DMS 273 treated with DMSO at 0.1 percent for 48 hours (cell line): ENCODE measurements at places on chromosomes 1 and 21.

GRCh38 chr1:154304664-154305337 is 16.1 kb upstream of the AQP10 start:
- DNase-seq, result no peak

GRCh38 chr1:83746234-83746633 is 252.7 kb downstream of the TTLL7 start:
- no peak for DNase-seq

DNA sequence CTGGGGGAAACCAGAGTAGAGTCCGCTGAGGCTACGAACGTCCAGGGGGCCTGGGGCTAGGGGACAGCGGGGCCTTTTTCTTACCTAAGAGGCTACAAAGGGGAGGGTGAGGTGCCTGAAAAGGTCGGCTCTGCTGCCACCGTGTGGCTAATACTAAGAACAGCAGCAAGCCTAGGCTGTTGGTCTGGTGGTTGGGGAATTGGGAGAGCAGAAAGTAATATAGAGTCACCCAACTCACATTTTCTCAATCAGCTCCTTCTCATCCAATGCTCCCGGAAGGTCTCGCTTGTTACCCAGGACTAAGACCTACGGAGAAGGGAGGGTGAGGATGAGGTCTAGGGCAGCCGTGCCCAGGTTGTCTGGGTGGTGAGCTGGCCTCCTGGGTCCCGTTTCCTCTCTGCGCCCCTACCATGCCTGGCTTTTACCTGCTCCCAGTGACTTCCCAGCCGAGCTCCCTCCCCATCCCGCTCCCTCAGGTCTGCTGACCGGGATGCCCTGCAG is 9.3 kb downstream of the ARL8A start:
- DNase-seq, result peak; percentile 46

DNA sequence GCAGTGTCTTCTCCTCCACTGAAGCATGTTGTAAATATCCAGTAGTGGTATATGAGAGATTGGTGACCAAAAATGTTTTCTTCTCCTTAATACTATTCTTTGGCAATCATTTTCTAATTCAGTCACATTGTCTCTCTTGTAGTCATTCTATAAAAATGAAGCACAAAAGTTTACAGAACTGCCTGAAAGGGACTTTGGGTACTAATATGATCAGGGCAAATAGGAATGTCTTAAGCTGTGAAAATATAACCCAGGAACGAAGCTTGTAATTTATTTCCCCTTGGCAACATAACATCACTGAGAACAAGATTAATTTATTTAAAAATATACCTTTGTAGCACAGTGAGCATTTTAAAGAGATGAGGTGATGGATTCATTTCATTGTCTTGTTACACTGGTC is 4.9 kb downstream of the B3GALT2 start:
- DNase-seq, result no peak

DNA sequence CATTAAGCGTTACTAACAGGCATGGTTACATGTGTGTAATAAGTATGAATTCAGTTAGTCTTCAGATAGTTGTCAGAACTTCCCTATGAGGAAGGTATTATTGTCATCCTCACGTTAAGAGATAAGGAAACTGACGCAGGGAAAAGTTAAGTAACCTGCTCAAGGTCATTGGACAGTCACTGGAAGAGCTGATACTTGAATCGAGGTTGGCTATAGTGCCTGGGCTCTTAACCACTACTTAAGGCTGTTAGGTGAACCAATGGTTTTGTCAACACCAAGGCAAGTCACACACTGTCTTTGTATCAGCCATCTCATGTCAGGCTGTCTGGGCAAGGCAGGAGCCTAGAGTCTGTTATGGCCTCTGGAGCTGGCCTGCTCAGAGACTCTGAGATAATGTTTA is 16.2 kb downstream of the MFSD2A start:
- DNase-seq, result no peak

- no peak for DNase-seq
These were observed 27.0 kb downstream of the NAV1 start for GRCh38 chr1:201565771-201566528.

DNA sequence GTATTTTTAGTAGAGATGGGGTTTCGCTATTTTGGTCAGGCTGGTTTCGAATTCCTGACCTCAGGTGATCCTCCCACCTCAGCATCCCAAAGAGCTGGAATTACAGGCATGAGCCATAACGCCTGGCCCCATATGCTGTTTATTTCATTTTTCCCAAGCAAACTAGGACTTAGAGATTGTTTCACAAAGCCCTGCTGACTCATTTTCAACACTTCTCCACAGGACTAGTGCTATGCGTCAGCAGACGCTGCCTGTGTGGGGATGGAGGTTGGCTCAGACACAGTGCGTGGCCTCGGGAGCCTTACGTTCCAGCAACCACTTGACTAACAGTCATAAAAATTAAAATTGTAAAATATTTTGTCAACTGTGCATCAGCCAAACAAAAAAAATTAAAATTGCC is 22.7 kb downstream of the PKNOX1 start:
- no peak for DNase-seq

DNA sequence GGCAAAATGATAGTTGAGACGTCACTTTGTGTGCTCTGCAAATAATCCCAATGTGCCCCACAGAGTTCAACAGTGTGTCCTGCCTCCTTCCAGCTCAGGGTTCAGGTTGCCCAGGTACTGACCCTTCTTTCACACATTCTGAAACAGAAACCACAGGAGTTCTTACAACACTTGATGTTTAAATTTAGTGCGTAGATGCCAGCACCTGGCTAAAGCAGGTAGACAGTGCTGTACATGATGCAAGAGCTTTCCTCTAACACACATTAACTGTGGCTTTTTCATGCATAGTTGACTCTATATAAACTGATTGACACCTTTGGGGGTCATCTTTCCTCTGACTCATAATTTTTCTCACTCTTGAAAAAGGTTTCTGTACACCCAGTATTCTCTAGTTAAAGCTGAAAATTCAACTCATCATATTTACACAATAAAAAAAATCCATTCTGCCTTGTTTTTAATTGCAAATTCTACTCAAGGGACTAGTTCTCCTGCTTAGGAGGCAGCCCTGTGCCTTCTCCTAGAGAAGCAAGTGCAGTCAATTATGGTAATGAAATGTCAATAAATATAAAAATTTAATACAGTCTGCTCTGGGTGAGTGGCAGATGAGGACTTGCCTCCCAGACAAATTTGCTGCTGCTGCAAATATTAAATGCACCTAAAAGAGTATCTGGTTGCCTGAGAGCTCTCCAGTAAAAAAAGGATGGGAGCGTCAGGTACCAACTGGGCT is 91.4 kb downstream of the NR5A2 start:
- no peak for DNase-seq

GRCh38 chr1:2819429-2819828 is 17.9 kb upstream of the TTC34 start:
- no peak for DNase-seq

DNA sequence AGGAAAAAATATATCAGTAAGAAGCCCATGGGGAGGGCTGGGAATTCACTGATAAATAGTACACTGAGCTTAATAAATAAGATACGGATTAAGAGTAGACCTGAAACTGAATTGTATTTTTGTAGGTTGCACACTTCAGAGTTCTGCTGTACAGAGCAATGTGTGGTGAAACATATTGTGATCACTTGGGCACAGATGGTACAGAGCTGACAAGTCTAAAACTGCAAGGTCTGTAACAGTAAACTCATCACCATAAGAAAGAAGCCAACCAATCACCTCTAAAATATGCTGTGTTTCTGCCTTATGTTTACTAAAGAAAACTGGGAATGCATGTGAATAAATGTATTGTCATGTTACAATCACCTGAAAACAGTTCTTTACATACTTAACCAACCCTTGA is 360.7 kb downstream of the MRPL39 start:
- DNase-seq, result no peak

DNA sequence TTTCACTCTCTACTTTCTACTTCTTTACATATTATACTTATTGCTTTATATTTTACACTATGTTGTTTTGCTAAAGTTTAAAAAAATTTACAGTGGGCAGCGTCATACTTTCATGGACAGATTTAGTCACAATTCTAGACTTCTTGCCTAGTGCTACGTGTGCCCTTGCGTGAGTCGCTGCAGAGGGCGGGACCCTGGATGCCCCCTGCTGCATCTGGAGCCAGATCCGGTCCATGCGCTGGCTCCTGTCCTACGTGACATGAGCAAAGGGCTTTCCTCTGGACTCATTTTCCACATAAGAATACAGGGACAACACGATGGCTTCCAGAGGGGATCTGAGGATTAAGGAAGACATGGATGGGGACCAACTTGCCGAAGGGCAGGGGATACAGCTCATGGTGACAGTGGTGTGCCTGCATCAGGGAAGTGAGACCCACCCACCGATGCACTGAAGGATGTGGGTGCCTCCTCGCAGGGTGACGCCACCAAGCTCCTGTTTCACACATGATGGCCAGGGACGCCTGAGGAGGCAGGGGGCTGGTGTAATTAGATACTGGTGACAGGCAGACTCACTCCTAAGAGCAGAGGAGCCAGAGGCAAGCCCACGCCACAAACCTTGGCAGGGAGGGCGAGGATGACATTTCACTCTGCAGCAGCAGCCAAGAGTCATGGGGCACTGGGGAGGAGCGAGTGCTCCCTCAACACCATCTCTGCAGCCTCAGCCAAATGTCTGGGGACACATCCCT is 86.6 kb downstream of the DMRTB1 start:
- no peak for DNase-seq

DNA sequence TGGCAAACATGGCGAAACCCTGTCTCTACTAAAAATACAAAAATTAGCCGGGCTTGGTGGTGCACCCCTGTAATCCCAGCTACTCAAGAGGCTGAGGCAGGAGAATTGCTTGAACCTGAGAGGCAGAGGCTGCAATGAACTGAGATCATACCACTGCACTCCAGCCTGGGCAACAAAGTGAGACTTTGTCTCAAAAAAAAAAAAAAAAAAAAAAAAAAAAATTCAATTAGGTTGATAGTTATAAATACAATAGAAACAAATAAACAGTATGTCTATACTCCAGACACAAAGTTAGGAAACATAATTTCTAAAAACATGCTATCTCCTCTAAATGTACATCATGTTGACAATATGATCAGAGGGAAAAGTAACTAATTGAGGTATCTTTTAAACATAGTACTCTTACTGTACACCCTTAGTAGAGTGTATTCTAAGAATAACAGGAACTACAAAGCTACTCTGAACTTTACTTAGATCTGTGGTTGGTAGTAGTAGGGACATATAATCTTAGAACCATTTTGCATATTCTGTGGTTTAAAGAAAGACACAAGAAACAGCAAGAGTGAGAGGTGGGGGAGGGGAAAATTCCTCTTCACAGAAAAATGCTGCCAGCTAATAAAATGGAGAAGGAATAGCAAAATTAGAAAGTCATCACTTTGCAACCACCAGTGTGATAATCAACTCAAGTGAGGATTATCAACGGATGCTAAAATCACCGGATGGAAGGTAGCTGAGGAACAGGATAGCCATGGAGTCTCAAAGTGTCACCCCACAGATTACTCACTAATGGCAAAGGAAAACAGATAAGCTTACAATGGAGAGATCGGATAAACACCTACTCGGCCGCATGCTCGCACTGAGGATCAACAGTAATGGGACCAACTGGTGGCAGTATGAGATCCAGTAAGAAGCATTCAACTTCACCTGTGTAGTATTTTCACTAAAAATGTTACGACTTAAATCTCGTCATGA is 35.0 kb downstream of the MTOR start:
- DNase-seq, result no peak

GRCh38 chr1:28118640-28119307 is 30.4 kb upstream of the EYA3 start:
- DNase-seq, result no peak

GRCh38 chr1:177432897-177433296 is 262.1 kb downstream of the BRINP2 start:
- no peak for DNase-seq

- DNase-seq, result no peak
These were observed 1.3 kb upstream of the LIN28A start for GRCh38 chr1:26409191-26409807.

DNA sequence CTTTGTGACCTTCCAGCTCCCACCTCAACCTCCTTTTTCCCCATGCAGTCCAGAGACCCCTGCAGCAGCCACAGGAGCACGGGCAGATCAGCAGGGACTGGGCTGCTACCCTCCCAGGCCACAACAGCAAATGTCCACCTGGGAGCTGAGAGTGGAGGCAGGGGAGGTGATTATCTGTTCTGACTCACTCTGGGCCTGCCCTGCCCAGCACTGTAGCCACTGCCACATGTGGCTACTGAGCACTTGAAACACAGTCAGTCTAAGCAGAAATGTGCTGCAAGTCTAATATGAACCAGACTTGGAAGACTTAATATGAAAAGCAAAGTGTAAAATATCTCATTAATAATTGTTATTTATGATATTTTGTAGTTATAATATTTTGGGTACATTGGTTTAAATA is 148.9 kb upstream of the VANGL1 start:
- DNase-seq, result no peak

DNA sequence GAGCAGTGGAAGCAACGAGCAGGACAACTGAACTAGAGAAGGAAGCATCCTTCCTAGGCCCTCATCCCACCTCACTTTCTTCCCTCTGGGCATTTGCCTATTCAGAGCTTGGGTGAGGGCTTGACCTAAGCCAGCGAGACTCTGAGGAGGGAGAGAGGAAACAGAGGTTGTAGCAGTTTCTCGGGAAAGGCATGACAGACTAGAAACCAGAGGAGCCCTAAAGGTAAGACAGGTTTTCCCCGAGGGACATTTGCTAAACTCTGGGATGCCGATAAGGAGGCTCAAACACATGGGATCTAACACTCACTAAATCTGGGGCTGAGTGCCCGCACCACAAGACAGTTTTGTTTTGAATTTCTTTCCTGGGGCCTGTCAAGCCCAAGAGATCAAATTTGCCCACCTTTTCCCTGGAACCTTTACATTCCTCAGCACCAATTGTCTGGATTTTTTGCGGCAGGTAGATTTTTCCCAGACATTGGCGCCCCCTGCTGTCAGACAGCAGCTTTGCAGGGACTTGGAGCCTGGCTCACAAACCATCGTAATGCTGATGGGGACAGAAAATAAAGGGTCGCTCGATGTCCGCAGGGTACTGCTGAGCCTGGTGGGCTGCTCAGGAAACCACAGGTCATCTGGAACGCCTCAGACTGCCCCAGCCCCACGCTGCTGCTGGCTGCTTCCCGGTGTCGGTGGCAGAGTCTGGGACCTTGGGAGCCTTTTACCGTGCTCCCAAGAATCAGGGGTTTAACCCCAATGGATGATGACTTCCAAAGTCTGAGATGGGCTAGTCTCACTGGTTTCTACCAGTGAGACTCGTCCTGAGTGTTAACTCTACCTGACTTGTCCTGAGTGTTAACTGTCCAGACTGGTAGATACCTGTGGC is 23.4 kb upstream of the TSPAN2 start:
- DNase-seq, result no peak

- no peak for DNase-seq
These were observed 34.4 kb downstream of the CLCA4 start for GRCh38 chr1:86581231-86581630.

GRCh38 chr1:183864611-183865010 is 59.7 kb downstream of the RGL1 start:
- DNase-seq, result peak; percentile 55
